Kidney (tissue), 22 donors: ENCODE measurements at places on chromosomes 5 and 9. TPM values are rescaled to one million over a fixed set of nuclear protein-coding genes. Genes with fewer than 3 reads are reported as not detected.

- no peak for DNase-seq
Measured at GRCh38 chr5:14775857-14776256, 95.7 kb downstream of the ANKH start.

- DNase-seq: no peak
Measured at GRCh38 chr9:36903541-36904435, 130.3 kb downstream of the PAX5 start.

GRCh38 chr5:90056911-90057705, 352.4 kb downstream of the CETN3 start:
- no peak for DNase-seq

- no peak for DNase-seq
Measured at GRCh38 chr9:100671898-100672297, 94.0 kb downstream of the CAVIN4 start.

The PCDHB11 gene
- 4.3 TPM for total RNA-seq
